ENCODE measurements at places on chromosomes 2 and 18. TPM values are rescaled to one million over a fixed set of nuclear protein-coding genes. Genes with fewer than 3 reads are reported as not detected.

DNA sequence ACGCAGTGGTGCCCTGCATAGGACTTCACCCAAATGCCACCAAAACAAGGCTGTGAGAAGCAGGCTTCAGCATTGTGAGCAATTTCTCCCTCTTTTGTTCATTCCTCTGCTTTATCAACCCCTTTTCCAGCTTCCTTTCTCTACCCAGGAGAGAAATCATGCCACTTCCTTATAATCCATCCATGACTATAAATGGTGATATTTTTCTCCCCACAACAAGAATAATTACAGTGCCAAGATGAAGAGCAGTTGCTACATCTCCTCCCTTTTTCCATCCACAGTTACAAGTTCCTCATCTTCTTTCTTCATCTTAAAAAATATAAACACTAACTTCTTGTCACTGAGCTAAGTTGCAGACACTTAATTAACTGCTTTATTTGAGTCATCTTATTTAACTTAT, 167.2 kb downstream of the ANTXR1 start:
- DNase-seq, result no peak

The EXOC6B gene
- 9.6 TPM for polyA plus RNA-seq

The PROKR1 gene
- 0.44 TPM for polyA plus RNA-seq

- DNase-seq, result no peak
Measured at GRCh38 chr18:9950289-9951016, 36.6 kb downstream of the VAPA start.

GRCh38 chr2:205494537-205495235, 187.6 kb upstream of the NRP2 start:
- DNase-seq, result no peak

GRCh38 chr2:52861596-52861995, 906.0 kb upstream of the CHAC2 start:
- no peak for DNase-seq

DNA sequence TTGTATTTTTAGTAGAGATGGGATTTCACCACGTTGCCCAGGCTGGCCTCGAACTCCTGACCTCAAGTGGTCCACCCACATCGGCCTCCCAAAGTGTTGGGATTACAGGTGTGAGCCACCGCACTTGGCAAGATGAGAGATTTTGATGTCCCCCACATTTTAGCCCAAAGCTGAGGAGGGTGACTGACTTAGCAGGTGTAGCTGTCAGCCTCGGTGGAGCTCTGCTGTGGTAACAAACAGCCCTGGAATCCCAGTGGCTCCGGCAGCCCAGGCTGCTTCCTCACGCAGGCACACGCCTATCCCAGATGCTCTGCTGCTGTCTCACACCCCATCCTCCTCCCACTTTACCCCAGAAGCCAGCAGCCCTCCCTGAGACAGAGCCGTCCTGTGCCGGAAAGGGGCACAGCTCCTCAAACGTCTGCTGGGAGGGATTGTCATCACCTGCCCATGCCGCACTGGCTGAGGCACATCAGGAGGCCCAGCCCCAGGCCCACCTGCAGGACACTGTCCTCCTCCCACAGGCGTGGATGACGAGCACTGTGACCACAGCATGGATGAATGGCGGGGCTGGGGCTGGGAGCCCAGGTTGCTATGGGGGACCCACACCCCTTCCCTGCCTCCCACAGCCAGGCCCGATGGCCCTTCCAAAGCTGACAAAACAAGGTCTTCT, 10.6 kb upstream of the BOK start:
- no peak for DNase-seq

The PSMA8 gene
- polyA plus RNA-seq, result not detected

GRCh38 chr2:208407667-208408066, 1.1 kb downstream of the PTH2R start:
- no peak for DNase-seq

- no peak for DNase-seq
Measured at GRCh38 chr2:176637142-176637485, 367.9 kb downstream of the MTX2 start.

The SFTPB gene
- 0.08 TPM for polyA plus RNA-seq

The SAG gene
- polyA plus RNA-seq, result 0.10 TPM

GRCh38 chr2:143875295-143876233, 644.4 kb downstream of the ZEB2 start:
- DNase-seq, result no peak

GRCh38 chr18:48622911-48623431, 84.1 kb downstream of the CTIF start:
- no peak for DNase-seq

- no peak for DNase-seq
Measured at GRCh38 chr18:986552-986951, 81.9 kb downstream of the ADCYAP1 start.

GRCh38 chr2:30694286-30695055, 112.8 kb downstream of the CAPN13 start:
- DNase-seq, result no peak

The USP40 gene
- 21.3 TPM for polyA plus RNA-seq

DNA sequence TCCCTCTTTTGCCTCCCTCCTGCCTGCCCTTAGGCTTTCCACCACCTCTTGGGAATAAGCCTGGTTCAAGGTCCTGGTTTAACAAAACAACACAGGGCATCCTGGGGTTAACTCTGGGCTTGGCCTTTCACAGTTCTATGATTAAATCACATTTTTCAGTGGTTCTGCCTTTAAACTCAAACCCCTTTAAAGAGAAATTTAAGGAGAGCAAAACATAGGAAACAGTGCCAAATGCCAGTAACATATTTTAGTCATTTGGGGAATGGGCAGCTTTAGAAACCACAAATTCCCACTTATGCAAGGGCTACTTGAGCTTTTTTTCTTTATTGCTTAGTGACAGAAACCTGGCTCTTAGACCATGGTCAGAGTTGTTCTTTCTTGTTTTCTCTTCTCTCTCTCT, 112.2 kb upstream of the FZD5 start:
- no peak for DNase-seq

GRCh38 chr2:141271346-141271745, 859.5 kb downstream of the LRP1B start:
- DNase-seq, result no peak

The SERPINB13 gene
- polyA plus RNA-seq, result not detected
